ENCODE measurements at places on chromosomes 6 and 20.

DNA sequence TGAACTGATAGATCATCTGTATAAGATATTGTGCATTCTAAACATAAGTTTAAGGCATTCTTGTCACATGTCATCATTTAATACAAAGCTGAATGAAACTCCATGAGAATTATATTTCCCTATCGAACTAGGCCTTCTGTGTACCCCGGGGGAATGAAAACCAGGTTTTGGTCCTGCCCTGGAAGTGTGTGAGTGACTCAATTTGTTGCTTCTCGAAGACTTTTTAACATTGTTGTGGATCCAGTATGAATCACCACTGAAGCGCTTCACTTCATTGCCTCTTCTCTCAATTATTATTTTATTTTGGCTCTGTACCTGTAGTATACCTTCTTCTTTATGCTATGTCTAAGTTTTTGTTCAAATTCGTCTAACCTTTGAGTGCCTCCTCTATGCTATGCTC, 150.8 kb downstream of the GRIK2 start:
- no peak for DNase-seq

GRCh38 chr6:73985891-73986290, 289.9 kb downstream of the CD109 start:
- no peak for DNase-seq

GRCh38 chr20:7399575-7399974, 540.7 kb downstream of the HAO1 start:
- DNase-seq, result no peak

DNA sequence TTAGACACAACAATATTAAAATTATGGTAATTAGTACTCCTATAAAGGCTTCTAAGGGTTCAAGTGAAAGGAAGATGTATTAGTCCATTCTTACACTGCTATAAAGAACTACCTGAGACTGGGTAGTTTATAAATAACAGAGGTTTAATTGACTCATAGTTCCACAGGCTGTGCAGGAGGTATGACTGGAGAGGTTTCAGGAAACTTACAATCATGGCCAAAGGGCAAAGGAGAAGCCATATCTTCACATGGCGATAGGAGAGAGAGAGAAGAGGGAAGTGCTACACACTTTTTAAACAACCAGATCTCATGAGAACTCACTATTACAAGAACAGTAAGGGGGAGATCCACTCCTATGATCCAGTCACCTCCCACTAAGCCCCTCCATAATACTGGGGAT, 52.9 kb downstream of the TINAG start:
- no peak for DNase-seq

GRCh38 chr6:162845972-162846371, 118.2 kb downstream of the PACRG start:
- no peak for DNase-seq

Data from CD4-positive, alpha-beta T cell treated with Interleukin-12 subunit alpha and Interleukin-12 subunit beta, for 1 hour (primary cell).